DMS 273 treated with DMSO at 0.1 percent for 48 hours (cell line): ENCODE measurements at places on chromosomes 3 and 15.

DNA sequence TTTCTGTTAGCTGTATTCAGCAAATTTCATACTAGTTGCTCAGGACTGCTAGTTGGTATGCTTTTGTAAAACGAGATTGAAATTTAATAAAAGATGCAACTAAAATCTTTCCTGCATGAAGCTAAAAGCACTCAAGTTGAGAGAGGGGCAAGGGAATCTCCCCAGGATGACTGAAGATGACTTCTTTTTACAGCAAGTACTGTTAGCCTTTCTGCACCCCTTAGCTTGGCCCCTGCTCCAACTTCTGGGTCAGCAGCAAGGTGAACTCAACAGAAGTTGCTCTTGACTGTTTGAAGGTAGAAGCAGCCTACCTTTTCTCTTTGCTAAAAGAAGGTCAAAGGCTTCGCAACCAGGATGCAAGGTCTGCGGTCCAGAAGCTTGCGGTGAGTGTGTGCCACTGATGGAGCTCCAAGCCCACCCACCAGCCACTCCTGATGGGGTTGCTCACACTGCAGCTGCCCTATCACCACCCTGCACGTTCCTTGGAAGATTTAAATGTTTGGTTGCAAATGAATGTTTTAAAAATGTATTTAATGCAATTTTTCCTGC, 32.5 kb downstream of the NME9 start:
- no peak for DNase-seq

DNA sequence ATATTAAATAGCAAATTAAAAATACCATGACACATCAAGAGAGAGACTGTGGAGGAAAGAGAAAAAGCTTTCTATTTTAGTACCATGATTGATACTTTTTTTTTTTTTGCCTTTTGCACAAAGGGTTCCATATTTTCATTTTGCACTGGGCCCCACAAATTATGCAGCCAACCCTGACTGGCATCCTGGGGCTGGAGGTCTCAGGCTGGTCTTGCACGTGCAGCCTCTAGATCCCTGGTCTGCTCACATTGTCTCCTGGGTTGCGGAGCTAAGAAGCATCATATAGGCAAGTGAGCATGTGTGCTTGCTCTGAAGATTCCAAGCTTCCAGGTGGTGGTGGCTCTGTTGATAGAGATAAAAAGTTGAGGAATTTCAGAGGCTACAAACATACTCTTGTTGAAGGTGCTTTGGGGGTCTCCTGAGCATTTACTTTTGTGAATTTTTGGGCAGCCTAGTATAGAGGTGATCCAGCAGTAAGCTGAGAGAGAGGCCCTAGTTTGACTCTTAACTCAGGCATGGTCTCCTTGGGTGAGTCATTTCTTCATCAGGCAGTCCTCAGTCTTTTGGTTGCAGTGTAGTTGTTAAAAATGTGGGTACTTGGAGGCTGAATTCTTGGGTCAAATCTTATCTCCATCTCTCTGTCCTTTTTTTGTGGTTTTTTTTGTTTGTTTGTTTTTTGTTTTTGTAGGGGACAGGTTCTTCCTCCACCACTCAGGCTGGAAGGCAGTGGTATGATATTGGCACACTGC, 31.3 kb downstream of the SMAD3 start:
- DNase-seq = no peak

DNA sequence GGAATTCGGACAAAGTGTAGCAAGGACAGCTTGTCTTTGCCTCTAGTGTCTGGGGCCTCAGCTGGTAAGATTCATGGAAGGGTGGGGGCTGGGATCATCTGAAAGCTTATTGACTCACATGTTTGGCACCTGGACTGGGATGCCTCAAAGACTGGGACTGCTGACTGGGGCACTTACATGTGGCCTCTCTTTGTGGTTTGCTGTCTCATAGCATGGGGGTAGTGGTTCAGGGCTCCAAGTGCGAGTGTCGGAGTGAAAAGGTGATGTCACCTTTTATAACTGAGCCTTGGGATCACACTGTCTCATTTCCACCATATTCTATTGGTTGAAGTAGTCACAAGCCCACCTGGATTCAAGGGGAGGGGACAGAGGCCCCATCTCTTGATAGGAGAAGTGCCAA, 6.8 kb downstream of the MFSD1 start:
- DNase-seq = no peak

- no peak for DNase-seq
Observed at GRCh38 chr15:70698426-70698825, 64.9 kb downstream of the UACA start.

DNA sequence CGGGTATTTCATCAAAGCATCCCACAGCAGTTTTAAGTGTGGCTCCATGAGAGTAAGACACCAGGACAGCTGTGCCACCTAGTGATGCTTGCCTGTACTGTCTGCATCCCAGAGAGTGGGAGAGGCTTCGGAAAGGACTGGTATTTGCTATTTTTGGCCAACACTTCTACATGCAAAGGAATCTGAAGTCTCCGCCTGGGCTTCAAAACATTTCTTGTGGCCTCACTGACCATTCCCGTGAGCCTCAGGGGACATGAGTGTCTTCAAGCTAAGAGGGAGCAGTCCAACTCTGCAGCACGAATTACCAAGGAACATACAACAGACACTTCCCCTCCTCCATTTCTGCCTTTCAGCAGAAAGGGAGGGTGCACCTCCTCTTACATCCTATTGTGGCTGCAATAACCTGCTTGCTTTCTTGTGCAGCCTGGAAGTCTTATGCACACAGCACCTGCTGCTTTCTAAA, 177.5 kb downstream of the RORA start:
- DNase-seq = no peak

- DNase-seq = no peak
Observed at GRCh38 chr15:23823508-23823907, 136.4 kb upstream of the NDN start.
